ENCODE measurements at places on chromosomes 3 and 15.
A peak's percentile ranks its signal among the peaks of the same experiment; 100 is the strongest.

- no peak for DNase-seq
These were observed 62.8 kb downstream of the OTOL1 start for GRCh38 chr3:161559177-161559998.

GRCh38 chr3:107488942-107489341 is 33.8 kb upstream of the BBX start:
- no peak for DNase-seq

DNA sequence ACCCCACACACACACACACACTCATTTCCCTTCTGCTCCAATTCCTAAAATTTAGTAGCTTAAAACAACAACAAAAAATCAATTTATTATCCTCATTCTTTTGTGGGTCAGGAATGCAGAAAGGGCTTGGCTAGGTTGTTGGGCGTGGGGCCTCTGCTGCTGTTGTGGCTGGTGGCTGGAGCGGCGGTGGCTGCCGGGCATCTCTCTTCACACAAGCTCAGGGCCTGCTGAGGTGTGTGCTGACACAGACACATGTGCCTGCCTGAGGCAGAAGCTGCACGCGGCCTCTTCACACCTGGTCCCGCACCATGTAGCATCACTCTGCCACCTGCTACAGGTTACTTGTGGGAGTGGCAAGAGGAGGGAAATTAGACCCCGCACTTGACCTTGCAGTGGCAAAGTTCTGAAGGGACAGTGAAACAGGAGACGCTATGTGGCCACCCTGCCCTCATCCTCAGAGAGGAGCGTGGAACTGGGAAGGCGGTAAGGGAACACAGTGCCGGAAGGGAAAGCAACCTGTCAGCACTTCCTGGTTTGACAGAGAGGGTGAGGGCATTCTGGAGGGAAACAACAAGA is 64.0 kb upstream of the PRR20G start:
- no peak for DNase-seq

DNA sequence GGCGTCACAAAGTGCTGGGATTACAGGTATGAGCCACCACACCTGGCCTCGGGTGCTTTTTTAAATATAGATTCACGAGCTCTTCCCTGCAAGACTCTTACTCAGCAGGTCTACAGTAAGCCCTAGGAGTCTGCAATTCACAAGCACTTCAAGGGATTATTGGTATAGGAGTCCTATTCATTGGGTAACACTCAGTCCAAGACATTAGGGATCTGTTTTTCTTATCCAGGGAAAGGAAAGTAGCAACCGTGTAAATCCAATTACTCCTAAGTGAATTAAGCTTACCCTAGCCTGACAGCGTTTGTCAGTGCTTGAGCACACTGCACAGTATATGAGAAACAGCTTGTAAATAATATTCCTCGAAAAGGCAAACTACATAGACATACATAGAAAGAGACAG is 109.9 kb downstream of the SENP2 start:
- DNase-seq: no peak

GRCh38 chr3:197737749-197738462 is 1.2 kb upstream of the RUBCN start:
- DNase-seq: no peak

DNA sequence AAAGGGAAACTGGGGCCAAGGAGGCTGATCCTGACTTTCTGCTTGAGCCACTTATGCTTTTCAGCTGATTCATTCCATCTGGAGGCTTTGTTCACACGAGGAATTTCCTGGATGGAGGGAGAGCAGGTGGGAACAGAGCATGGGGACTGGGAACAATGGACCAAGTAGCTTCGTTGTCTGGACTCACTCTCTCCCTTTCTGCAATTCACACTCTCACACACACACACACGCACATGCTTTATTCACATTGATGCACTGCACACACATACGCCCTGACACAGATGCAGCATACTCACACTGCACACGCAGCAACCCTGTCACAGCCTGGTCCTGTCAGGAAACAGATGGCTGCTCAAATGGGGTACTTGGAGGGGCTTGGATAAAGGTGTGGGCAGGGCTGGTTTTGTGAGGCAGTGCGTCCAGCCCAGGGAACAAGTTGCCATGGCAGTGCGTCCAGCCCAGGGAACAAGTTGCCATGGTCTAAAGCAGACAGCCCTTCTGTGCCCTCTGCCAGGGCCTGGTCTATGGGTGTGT is 19.8 kb upstream of the CHCHD6 start:
- no peak for DNase-seq

DNA sequence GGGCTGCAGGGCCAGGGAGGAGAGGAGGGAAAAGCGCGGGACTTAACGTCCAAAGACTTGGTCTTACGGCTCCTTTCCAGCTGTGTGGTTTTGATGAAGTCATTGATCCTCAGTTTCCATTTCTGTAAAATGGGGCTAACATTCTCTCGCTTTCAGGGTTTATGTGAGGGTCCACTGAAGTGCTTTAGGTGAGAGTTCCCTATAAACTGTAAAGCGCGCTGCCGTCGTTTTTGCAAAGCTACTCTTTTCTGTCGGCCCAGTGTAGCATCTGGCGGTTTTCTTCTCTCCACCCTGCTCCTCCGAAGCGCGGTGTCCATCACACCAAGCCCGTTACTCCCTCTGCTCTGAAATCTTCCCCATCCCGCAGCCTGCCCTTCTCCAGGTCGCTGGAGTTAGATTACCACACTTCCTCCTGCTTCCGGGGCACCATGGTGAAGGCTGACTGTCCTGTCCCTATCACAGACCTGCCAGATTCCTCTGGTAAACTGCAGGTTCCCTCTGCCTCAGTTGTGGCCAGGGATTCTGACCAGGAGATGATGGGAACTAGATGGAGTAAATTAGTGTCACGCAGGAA is 702 bp upstream of the DNAJC17 start:
- DNase-seq: no peak

GRCh38 chr3:129448186-129448895 is 8.3 kb downstream of the IFT122 start:
- no peak for DNase-seq

GRCh38 chr3:167031364-167032049 is 348.6 kb downstream of the ZBBX start:
- no peak for DNase-seq

GRCh38 chr15:57890351-57890750 is 175.2 kb downstream of the ALDH1A2 start:
- no peak for DNase-seq

- no peak for DNase-seq
These were observed 17.2 kb upstream of the ABHD10 start for GRCh38 chr3:111961461-111962164.

DNA sequence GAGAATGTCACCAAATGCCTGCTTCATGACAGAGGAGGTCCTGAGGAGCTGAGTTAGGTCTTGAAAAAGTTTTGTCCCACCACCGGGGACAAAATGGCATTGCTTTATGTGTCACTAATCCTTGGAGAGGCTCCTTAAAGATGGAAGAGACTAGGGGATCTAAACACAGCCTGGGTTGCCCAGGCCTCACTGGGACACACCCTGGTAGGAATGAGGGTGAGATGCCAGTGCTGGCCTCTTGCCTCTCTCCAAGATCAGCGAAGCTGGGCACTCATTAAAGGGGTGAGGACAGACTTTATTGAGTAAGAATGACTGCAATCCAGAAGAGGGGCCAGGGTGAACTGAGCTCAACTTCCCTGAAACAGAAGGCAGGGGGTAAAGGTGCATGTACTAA is 58.5 kb upstream of the KLF13 start:
- DNase-seq: no peak

DNA sequence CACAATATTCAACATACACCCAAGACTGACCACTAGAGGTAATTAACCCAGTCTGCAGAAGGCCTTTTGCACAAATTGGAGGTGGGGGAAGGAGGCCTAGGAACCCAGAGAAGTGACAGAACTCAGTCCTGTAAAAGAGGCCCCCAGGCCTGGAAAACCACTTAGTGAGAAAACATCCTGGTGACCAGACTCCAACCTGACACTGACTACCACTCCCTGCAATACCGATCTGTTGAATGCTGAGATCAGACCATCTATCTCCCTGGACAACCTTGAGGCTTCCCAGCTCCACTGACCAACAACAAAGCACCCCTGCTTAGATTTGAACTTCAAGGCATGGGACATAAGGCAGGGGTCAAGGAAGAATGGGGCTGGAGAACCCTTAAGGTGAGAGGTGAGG is 261.9 kb upstream of the WNT5A start:
- DNase-seq: no peak

DNA sequence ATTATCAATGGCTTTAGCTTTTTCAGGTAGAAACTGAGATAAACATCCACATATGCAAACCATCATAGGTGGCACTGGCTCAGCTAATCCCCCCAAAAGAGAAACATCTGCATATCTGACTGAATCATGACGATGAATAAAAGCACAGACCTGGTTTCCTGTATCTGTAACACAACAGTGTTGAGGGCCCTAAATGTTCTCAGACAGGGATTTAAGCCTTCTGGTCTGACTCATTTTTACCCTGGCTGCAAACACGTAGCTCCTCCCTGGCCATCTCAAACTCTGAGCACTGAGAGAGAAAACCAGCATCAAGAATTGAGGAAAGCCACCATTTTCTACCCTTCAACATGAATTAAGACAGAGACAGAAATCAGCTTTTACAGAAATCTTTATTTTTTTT is 35.2 kb downstream of the GLB1 start:
- DNase-seq: no peak

DNA sequence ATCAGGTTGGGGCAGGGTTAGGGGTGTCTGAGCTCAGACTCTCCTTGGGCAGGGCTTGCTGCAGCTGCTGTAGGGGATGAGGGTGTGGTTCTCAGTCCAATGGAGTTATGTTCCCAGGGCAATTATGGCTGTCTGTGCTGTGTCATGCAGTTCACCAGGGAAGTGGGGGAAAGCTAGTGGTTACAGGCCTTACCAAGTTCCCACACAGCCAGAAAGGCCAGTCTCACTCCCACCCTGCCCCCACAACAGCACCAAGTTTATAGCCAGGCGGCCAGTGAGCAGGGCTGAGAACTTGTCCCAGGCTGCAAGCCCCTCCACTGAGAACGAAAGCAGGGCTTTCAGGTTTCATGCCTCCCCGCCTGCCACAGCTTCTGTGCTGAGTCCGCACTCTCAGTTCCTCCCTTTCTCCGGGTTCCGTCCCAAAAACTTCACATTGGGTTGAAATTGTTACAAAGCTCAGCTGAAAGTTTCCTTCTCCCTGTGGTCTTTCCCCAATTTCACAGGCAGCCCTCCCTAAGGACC is 19.6 kb upstream of the CPOX start:
- DNase-seq: no peak

GRCh38 chr15:39578851-39579486 is 1.9 kb upstream of the THBS1 start:
- DNase-seq: no peak

GRCh38 chr3:115099986-115100571 is 47.0 kb downstream of the ZBTB20 start:
- DNase-seq: no peak

DNA sequence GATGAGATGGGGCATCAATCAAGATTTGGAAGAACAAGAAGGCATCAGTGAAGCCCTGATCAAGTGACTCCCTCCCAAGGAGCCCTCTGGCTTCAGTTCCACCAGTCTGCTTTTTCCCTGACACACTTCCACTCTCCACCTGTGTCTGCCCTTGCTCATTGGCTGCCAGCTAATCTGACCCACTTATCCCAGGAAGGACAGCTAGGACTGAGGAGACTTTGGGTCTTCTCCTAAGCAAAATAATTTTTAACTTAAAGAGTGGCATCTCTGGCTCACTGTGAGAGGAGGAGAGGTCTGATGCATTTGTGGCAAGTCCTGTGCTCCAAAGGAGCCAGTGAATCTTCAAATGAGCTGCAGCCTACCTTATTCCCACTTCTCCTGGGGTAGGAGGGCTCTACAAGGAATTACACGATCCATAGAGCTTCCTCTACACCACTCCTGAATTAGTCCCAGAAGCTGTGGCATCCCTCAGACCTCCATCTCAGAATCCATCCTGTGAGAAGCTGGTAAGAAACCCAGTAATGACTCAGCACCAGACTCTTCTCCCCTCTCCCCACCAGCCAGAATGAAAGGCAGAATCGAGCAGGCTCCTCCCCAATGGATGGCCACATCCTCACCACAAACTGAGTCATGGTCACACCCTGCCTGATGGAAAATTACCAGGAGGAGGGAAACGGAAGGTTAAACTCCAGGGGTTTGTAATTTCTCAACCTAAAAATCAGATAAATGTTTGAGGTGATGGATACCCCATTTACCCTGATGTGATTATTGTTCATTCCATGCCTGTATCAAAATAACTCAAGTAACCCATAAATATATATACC is 6.3 kb upstream of the PKM start:
- DNase-seq: peak; percentile 44

DNA sequence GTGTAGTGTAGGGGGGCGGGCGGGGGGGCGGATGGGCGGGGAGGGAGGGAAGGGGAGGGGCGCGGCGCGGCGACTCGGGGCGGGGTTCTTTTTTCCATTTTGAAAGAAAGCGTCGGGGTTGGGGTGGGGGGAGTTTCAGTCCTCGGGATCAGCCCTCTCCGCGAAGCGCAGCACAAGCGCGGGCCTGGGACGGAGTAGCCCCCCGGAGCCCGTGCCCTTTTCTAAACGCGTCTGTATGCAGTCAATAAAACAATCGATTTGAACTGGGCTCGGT is 6.1 kb downstream of the ISLR2 start:
- DNase-seq: no peak

DNA sequence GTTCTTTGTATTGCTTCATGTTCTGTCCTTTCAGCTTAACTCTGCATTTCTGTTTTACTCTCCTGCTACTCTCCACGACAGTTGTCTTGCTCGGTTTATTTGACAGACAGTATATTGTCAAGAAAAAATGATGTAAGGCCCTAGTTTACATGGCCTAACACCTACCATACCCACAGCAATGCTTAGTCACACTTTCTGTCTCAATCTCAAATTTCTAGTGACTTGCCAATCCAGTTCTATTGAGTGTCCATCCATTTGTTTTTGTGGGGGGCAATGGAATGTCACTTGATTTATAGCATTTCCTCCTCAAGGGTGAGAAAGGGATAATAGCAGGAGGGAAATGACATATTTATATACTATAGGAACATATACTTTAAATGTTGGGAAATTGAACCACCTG is 676.2 kb downstream of the NAALADL2 start:
- DNase-seq: no peak

DNA sequence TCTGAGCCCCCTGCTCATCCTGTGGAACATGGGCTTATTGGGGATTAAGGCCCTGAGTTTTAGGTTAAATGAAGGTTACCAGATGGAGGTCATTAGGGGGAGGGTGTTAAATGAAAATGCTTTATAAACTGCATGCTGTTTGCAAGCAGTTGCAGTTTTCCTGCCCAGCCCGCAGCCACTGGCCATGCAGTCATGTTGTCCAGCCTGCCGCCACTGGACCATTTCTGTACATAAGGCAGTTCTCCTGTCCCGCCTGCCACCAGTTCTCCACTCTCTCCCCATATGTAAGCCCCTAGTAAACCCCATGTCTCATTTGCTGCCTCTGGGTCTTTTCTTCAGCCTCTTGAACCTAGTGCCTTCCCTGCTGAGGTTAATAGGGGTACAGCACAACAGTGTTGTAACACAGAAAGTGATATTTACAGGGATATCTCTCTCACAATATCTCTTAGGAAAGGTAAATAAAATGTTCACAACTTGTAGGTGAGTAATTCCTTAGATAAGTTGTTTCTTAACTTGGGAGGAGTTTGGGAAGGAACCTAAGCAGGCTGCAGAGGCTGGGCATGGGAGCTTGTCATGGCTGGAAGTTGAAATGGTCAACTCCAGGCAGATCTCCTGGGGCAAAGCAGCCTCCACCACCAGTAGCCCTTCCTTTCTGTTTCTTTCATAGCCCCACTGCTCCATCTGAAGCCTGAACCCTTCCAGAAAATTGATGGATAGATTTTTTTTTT is 148.2 kb downstream of the CMSS1 start:
- no peak for DNase-seq

All from activated T-helper 1 cell treated with anti-CD3 and anti-CD28 coated beads, Interleukin-2, amount 50 U/mL, for 16 hours (primary cell).